CD4-positive, alpha-beta T cell treated with Interleukin-6 at 100 ng/mL for 8 hours (primary cell): ENCODE measurements at places on chromosomes 4 and X.

GRCh38 chr4:113162089-113162488, 112.6 kb downstream of the ANK2 start:
- no peak for DNase-seq

DNA sequence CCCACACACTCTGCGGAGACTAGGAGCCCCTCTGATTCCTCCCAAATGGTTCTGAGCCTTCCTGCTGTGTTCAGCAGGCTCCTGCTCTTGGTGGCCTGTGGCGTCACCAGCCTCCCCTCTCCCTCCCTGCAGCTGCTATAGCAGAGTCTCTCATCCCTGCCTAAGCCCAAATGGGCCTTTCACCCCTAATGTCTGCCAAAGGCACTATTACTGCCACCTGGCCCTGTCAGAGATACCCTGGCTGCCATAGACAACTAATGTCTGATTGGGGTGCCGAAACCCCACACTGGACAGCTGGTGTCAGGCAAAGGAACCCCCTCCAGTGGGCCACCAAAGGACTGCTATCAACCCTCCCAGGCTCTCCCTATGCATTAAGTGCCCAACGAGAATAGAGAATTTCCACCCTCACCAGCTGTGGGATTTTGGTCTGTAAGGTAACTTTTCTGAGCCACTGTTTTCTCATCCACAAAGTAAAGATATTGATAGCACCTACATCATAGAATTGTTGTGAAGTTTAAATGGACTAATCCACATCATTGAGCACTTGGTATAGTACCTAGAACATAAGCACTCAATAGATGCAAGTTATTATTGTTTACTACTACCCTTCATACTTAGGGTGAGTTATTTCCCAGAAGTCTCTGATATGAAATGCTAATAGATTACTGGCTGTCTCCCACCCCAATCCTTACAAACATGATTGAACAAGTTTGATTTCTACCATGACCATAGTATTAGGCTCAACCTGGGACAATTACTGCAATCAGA, 421.3 kb downstream of the MID1IP1 start:
- DNase-seq, result no peak

DNA sequence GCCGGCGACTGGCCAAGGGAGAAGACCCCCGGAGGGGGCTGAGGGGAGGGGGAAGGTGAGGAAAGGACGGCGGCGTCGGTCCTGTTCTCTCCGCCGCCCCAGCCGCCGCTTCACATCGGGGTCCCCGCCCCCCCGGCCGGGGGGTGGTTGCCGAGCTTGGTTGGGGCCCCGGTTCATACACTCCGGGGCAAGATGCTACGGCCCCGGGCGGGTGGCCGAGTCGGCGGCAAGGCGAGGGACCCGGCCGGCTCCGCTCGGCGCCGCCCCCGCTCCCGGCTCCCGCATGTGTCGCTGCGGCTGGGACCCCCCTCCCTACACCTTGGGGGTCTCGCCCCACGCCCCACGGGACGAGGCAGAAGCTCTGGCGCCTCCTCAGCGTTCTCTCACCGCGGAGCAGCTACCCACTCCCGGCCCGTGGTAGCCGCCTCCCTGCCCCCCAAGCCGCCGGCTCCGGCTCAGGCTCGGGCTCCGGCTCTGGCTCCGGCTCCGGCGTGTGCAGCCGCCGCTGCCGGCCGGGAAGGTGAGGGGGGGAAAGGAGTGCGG, 461 bp downstream of the FBXW7 start:
- DNase-seq, result no peak

GRCh38 chr4:106587558-106587957, 219.0 kb upstream of the GIMD1 start:
- no peak for DNase-seq

DNA sequence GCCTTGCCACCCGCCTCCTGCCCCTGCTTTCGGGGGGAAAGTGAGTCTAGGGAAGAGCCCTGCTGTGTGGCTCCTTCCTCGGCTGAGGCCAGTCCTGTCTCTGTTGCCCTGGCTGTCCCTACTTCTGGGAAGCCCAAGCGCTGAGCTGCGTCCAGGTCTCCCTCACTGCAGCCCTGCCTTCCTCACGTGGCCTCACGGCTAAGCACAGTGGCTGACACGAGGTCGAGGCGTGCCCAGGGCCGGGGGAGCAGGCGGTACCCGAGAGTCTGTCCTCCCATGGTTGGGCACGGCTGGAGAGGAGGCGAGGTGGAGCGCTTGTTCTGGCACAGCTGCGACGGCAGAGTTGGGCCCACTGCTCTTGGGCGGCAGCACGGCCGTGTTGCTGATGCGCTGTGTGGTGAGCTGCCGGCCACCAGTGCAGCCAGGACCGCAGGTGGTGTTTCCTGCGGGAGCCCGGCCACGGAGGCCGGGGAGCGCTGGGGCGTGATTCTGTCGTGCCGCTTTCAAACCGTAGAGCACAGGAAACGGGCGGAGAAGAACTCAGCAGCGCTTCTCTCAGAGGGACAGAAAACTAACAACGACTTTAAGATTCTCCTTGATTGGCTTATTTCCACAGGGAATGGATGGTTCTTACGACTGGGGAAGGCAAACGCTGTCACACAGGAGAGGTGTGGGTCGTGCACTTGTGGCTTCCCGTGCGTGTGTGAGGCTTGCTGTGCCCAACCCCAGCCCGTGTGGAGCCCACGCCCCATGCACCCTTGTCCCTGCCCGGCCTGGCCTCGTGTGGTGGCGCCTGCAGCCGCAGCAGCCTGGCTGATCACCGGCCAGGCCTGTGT, 21.3 kb downstream of the MAEA start:
- no peak for DNase-seq

GRCh38 chr4:114607056-114607455, 8.4 kb downstream of the UGT8 start:
- DNase-seq, result no peak

DNA sequence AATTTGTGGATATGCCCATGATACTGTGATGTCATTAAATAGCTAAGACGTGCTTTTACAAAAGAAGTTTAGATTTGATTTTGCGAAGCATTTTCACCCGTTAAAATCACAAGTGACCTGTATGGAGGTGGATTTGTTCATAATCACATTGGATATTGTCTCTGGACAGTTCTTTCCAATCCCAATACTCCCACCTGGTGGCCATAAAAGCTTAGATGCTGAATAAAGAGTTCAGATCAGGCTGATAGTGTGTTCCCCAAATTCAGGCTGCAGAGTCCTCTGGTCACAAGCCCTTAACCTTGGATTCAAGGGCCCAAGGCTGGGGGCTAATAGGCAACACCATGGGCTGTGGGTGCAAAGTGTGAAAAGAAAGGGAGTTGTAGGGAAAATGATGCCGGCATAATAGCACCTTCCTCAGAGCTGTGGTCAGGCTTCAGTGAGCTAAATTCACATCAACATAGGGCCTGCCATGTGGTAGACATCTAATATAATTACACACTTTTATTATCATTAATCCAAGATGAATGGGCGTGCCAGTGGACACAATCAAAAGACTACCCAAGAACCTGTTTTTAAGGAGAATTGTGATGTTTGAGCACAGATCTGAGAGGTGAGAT, 28.1 kb downstream of the SMIM43 start:
- no peak for DNase-seq

DNA sequence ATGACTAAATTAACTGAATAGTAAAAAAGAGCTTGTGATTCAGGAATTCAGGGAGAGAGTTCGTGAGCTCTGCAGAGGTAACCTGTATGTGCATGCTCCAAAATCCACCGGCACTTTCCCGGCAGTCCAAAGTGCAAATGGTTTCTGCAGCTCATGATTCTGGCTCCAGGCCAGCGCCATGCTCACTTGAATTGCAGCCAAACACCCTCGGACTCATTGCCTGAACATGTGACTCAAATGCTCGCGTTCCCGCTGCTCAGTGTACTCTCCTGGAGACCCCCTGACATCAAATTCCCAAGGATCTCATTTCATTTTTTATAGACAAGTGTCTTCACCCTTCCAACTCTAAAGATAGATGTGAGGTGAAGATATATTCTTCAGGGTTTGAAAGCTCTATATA, 44.1 kb upstream of the SH3RF1 start:
- DNase-seq, result no peak

DNA sequence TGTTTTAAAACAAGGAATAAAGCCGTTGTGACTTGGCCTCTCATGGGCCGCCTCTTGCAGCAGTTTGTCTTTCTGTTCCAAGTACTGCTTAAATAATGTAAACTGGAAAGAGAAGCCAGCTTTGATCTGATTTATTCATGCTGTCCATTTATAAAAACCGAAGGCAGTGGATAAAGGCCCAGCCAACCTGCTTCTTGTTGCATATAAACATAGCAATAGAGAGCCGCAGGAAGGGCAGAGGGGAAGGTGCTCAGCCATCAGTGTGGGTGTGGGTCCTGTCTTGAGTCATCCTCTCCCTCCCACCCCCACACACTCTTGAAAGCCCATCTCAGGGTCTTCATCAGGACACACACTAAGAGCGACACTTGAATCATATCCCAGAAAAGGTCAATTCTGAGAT, 187.9 kb upstream of the FAM9B start:
- DNase-seq, result no peak

DNA sequence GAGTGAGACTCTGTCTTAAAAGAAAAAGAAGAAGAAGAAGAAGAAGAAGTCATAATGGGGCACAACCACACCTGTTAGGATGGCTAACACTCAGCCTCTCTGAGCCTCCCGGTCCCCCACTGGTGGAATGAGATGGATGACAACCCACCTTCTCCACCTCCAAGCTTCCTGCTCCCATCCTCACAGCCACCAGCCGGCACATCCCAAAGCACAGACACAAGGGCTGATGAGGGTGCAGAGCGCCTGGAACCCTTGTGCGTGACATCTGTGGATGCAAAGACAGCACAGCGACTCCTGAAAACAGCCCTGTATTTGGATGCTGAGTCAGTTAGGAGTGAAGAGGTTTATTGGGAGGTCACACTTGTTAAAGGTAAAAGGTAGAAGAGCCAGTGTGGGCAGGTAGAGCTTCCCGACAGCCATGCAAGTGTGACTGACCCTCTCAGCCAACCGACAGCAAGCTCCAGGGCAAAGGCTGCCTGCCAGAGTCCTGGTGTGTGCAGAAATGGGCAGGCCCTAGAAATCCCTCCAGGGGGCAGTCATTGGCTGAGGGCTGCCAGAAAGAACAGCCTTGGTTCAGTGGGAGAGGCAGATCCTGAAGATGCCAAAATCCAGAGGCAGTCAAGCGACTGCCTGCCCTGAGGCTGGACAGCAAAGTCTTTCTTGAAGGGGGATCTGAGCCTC, 26.6 kb upstream of the MAN2B2 start:
- no peak for DNase-seq
